ENCODE measurements at places on chromosomes 5 and 9.

DNA sequence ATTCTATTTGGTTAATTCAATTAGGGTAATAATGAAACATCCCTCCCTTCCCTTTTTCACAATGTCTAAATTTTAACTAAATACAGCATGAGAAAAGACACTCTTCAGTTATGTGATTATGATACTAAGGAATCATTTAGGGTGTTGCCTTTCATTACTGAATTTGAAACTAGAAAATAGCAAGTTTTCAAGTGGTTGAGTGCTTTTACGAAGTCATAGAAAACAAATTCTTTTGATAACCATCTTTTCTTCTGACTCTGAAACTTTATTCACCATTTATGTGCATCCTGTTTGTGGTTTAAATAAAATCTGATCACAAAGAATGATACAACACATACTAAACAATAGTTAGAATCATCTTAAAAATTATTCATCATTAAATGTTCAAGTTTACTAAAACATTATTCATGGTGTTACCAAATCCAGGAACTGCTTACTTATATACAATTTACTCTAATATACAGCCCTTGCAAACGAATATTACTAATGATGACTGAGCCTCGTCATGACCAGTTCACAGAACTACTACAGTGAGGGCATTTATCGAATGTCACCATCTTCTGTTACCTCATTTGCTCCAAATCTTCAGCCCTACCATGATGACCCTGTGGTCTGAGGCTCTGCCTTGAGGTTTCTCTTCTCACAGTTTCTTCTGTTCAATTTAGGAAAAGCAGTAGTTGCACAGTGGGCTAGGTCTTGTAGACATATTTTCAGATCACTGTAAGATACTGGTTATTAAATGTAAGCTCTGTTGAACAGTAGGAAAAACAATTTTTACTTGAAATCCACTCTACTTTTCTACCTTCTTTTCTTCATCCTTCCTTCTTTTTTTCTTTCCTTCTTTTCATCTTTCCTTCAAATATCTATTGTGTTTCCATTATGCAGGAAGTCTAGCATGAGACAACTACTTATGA lies 18.3 kb upstream of the IL9 start:
- no peak for DNase-seq

- DNase-seq: no peak
Observed at GRCh38 chr5:72453246-72453775, 53.9 kb downstream of the ZNF366 start.

GRCh38 chr9:114516913-114517312 lies 11.6 kb upstream of the WHRN start:
- DNase-seq: no peak

DNA sequence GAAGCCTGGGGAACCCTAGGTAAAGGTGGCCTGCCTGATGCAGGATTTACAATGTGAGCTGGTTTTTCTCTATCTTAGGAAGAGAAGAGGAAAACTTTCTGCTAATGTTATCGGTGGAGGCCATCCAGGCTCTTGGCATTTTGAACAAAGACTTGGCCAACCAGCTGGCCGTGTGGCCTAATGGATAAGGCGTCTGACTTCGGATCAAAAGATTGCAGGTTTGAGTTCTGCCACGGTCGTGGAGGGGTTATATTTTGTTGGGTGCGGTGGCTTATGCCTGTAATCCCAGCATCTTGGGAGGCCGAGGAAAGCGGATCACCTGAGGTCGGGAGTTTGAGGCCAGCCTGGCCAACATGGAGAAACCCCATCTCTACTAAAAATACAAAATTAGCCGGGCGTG lies 9.6 kb downstream of the C9orf152 start:
- no peak for DNase-seq

DNA sequence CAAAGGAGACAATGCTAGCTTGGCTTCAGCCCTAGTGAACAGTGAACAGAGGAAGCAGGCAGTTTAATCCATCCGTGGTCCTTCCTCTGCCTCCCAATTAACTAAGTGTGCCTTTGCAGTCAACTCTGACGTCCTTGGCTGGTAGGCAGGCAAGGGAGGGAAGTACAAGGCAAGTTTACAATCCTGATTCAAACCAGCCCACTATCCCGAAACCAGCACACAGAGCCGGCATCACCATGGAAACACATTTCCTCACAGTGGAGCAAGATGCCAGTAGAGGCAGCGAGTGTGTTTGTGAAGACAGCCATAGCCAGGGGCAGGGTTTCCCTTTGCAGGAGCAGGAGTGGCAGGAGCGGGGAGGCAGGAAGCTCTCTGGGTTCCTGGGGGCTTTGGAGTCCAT lies 73.9 kb downstream of the GOLPH3 start:
- no peak for DNase-seq

- no peak for DNase-seq
Observed at GRCh38 chr9:80218328-80218727, 646.6 kb downstream of the TLE4 start.

GRCh38 chr9:16450578-16450977 lies 419.9 kb downstream of the BNC2 start:
- no peak for DNase-seq

All from smooth muscle cell of the brain vasculature (primary cell).